Bronchus fibroblast of lung (primary cell): ENCODE measurements at places on chromosomes 1 and 21. TPM values are rescaled to one million over a fixed set of nuclear protein-coding genes. Genes with fewer than 3 reads are reported as not detected.

SLC2A5 gene
- total RNA-seq: not detected in 2 replicates

FUBP1 gene
- 110 and 117 TPM in 2 replicates for total RNA-seq

SLC9C2 gene
- total RNA-seq: not detected in 2 replicates

TP73 gene
- not detected in 2 replicates for total RNA-seq

TSPEAR gene
- not detected in 2 replicates for total RNA-seq

DMBX1 gene
- not detected in 2 replicates for total RNA-seq

DCDC2B gene
- total RNA-seq: not detected in 2 replicates

HAO2 gene
- total RNA-seq: not detected in 2 replicates

LCE3C gene
- total RNA-seq: not detected in 2 replicates

ITLN1 gene
- total RNA-seq: not detected in 2 replicates

HES3 gene
- not detected in 2 replicates for total RNA-seq

ZYG11A gene
- total RNA-seq: 0.59 and 0.84 TPM in 2 replicates

CR1 gene
- total RNA-seq: not detected in 2 replicates

KLF17 gene
- total RNA-seq: under 0.01 TPM in 2 replicates

CFHR4 gene
- total RNA-seq: not detected in 2 replicates

VHLL gene
- total RNA-seq: not detected in 2 replicates

SLAMF7 gene
- total RNA-seq: not detected in 2 replicates

OR2T11 gene
- not detected in 2 replicates for total RNA-seq

CD101 gene
- total RNA-seq: not detected in 2 replicates

KIF17 gene
- 1.0 and 1.8 TPM in 2 replicates for total RNA-seq

DNM3 gene
- total RNA-seq: 0.67 and 1.2 TPM in 2 replicates

MSH4 gene
- not detected in 2 replicates for total RNA-seq

C2CD4D gene
- 0.50 TPM in 1 of 2 replicates, not detected in the other for total RNA-seq

CLCNKA gene
- not detected in 2 replicates for total RNA-seq

IVL gene
- not detected in 2 replicates for total RNA-seq

SEMA6C gene
- total RNA-seq: 2.0 and 2.1 TPM in 2 replicates

CELA3A gene
- not detected in 2 replicates for total RNA-seq

KCNE2 gene
- not detected in 2 replicates for total RNA-seq

CNKSR1 gene
- total RNA-seq: 0.15 and 0.17 TPM in 2 replicates

FCAMR gene
- total RNA-seq: not detected in 2 replicates

OR2T10 gene
- total RNA-seq: not detected in 2 replicates

ZNF683 gene
- total RNA-seq: not detected in 2 replicates

TRIM67 gene
- total RNA-seq: not detected in 2 replicates

OR2G6 gene
- total RNA-seq: not detected in 2 replicates

HEYL gene
- total RNA-seq: under 0.01 TPM in 1 of 2 replicates, not detected in the other

S100A8 gene
- not detected in 2 replicates for total RNA-seq

SHISAL2A gene
- not detected in 2 replicates for total RNA-seq

C4BPA gene
- total RNA-seq: not detected in 2 replicates

MFAP2 gene
- total RNA-seq: 26.4 and 28.5 TPM in 2 replicates

RHCE gene
- 0.15 and 0.50 TPM in 2 replicates for total RNA-seq

KRTAP13-3 gene
- not detected in 2 replicates for total RNA-seq

SPRR5 gene
- total RNA-seq: not detected in 2 replicates

CNR2 gene
- total RNA-seq: not detected in 2 replicates

OR10Z1 gene
- not detected in 2 replicates for total RNA-seq

SDC3 gene
- total RNA-seq: 34.8 and 35.5 TPM in 2 replicates

PSMA5 gene
- 34.6 and 35.2 TPM in 2 replicates for total RNA-seq

NID1 gene
- 68.3 and 69.0 TPM in 2 replicates for total RNA-seq

S100A9 gene
- not detected in 2 replicates for total RNA-seq

CDC20 gene
- 183 and 220 TPM in 2 replicates for total RNA-seq

NUDT4B gene
- 10.3 and 11.0 TPM in 2 replicates for total RNA-seq

PCP4L1 gene
- not detected in 2 replicates for total RNA-seq

SPRR3 gene
- not detected in 2 replicates for total RNA-seq

KCNA3 gene
- 0.17 and 0.45 TPM in 2 replicates for total RNA-seq

FTCD gene
- total RNA-seq: not detected in 2 replicates

DARS2 gene
- total RNA-seq: 29.6 and 30.6 TPM in 2 replicates

ITPKB gene
- 3.1 and 3.7 TPM in 2 replicates for total RNA-seq

ERG gene
- not detected in 2 replicates for total RNA-seq

BNIPL gene
- total RNA-seq: under 0.01 and 0.17 TPM in 2 replicates
